ENCODE measurements at places on chromosomes 16 and 17.

DNA sequence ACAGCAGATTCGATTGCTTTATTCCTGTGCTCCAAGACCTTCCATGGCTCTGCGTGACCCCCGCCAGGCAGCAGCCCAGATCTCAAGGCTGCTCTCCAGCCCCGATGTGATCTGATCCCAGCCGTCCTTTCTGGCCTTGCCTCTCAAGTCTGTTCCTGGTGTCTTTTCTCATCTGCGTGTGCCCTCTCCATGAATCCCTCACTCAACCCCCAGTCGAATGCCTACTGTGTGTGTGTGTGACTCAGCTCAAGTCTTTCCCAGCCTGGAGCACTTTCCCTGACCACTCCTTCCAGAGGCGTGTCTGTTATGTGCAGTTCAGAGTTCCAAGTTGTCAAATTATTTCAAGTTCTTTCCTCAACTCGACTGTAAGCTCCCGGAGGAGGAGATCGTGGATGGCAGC is 64.0 kb downstream of the MRM1 start:
- DNase-seq: no peak

DNA sequence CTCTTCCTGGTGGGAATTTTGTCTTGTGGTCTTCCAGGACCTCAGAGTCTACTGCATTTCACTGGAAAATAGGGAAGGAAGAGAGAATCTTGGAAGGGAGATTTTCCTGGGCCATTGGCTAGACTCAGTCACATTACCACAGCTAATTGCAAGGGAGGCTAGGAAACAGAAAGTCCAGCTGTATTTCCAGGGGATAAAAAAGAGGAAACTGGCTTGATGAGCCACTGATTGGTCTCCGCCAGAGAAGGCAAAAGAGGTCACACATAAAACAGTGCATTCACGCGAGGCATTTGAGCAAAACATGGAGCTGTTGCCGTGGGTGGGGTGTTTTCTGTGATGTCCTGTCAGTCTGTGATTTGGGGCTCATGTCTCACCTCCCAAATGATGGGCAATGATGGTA is 345.3 kb downstream of the FOXL1 start:
- DNase-seq: no peak

DNA sequence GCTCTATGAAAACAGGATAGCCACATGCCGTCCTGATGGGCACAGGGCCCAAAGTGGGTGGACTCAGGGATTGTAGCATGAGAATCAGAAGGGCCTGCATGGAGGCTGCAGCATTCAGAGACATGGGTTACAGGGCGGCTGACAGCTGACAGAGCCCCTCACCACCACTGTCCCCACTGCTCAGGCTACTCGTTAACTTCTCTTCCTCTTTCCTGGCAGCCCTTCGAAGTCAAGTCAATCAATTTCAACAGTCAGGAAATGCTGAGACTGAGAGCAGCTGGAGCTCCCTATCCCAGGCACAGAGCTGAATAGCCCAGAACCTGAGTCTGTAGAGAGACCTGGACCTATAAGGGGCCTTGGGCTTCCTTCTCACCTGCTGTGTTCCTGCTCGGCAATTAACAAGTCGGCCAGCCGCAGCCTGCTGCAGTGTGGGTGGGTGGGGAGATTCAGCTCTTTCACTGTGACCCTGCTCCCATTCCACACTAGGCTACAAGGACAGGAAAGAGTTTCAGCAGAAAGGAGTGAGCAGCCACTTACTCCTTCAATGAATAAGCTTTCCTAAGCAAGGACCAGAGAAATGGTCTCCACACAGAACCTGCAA is 76.9 kb downstream of the TEX14 start:
- no peak for DNase-seq

DNA sequence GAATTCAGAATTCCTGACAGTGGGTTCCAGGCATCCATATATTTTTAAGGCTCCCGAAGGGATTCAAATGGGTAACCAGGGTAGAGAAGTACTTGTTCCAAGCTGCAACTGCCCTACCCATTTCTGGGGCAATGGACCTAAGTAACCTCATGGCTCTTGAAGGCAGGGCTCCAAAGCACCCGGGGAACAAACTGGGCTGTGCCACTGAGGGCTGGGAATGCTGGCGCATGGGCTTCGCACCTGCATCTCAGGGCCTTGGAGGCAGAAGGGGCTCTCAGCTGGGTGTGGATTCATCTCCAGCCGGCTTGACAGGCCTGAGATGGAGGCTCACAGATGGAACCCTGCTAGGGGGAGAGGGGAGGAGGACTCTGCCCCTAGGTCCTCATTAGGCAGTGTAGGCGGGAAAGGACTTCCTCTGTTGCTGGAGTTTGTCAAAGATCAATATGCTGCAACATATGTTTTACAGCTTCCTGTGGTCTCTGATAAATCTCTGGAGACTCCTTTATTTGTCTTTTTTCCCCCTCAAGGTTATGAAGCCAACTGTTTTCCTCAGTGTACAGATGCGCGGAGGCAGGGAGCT is 232.3 kb upstream of the NLRP1 start:
- DNase-seq: no peak

- DNase-seq: peak; percentile 15
These were observed 72.2 kb downstream of the CYLD start for GRCh38 chr16:50814052-50814451.

DNA sequence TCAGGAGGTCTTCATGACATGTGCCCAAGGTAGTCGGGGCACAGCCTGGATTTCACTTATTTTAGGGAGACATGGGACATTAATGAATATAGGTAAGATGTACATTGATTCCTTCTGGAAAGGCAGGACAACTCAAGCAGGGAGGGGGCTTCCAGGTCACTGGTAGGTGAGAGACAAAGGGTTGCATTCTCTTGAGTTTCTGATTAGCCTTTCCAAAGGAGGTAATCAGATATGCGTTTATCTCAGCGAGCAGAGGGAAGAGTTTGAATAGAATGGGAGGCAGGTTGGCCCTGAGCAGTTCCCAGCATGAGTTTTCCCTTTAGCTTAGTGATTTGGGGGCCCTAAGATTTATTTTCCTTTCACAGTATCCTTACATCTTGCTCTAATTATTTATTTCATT is 443.8 kb upstream of the EEF2KMT start:
- no peak for DNase-seq

- no peak for DNase-seq
These were observed 16.3 kb downstream of the CARHSP1 start for GRCh38 chr16:8852534-8852933.

DNA sequence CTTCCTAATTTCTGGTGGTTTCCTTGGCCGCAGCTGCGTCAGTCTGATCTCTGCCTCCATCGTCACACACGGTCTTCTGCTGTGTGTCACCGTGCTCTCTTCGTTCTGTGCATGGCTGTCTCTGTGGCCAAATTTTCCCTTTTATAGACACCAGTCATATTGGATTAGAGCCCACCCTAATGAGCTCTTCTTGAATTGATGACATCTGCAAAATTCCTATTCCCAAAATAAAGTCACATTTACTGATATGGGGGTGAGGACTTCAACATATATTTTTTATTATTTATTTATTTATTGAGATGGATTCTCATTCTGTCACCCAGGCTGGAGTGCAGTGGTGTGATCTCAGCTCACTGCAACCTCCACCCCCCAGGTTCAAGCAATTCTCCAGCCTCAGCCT is 38.4 kb downstream of the GINS3 start:
- no peak for DNase-seq

GRCh38 chr16:56246051-56246817 is 54.9 kb downstream of the GNAO1 start:
- no peak for DNase-seq

DNA sequence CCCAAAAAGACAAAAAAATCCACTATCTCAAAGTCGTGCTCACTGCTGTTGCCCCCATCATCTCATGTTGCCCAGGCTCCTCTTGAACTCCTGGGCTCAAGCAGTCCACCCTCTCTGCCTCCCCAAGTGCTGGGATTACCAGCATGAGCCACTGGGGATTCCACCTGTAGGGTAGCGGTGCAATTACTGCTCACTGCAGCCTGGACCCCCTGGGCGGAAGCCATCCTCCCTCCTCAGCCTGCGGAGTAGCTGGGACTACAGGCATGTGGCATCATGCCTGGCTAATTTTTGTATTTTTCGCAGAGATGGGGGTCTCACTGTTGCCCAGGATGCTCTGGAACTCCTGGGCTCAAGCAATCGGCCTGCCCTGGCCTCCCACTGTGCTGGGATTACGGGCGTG is 37.9 kb upstream of the BHLHA9 start:
- no peak for DNase-seq

- no peak for DNase-seq
These were observed 16.9 kb downstream of the SYT17 start for GRCh38 chr16:19184823-19185509.

DNA sequence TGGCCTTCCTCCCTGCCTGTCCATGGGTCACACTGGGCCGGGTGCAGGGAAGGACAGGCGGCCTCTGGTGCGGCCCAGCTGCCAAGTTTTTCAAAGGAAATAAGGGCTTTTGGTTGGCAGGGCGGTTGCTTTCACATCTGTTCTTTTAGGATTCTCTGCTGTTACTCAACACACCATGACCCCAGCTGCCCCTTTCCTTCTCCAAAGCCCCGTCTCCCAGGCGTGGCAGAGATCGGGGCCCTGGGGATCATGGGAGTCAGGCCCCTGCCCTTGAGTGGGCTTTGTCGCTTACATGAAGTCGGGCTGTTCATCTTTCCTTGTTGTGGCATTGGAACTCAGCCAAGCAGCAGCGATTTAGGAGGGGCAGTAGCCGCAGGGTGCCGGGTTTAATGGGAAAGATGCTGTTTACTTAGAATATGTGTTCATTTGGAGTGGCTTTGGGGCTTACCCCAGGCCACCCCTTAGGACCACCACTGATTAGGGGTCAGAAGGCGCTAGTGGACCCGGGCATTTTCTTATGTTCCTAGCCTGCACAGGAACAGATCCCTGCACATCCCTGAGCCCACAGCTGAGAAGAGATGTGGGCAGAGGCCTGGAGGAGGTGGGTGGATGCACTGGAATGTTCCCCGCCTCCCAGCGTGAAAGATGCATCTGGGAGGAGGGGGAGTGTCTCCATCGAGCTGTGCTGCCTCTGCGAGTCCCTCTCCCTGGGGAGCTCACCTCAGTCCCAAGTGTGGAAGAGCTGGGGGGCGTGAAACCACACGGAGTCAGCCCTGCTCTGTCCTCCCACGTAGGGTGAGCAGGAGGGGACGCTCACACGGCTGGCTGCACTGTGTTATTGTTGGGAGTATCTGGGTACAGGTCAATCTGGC is 6.8 kb upstream of the ADCY7 start:
- DNase-seq: no peak

DNA sequence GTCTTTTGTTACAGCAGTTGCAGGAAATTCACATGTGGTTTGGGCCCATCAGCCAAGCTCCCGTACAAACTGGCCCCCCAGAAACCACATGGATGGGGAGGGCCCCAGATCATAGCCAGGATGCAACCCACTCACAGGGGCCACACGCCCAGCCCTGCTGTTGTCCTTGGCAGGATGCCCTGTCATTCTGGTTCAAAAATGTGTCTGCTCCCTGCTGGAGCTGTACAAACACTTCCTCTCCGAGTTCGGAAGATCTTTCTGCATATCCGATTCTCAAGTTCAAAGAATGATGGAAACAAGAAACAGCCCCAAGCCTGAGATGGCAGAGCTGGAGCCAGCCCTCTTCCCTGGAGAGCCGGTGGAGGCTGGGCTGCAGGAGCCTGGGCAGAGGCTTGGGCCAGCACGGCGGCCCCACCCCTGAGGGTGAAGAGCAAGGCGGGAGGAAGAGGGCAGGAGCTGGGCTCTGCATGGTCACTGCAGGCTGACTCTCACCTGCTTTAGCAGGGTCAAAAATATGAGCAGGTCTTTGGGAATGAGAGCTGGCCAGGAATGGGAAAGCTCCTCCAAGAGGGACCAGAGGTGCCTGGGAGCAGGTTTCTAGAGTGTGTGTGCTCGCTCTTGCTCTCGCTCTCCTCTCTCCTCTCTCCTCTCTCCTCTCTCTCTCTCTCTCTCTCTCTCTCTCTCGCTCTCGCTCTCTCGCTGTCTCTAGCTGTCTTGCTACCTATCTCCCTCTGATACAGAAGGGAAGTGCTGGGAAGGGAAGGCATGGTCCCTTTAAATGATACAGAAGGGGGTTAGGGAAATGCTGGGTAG is 34.7 kb upstream of the ENPP7 start:
- no peak for DNase-seq

DNA sequence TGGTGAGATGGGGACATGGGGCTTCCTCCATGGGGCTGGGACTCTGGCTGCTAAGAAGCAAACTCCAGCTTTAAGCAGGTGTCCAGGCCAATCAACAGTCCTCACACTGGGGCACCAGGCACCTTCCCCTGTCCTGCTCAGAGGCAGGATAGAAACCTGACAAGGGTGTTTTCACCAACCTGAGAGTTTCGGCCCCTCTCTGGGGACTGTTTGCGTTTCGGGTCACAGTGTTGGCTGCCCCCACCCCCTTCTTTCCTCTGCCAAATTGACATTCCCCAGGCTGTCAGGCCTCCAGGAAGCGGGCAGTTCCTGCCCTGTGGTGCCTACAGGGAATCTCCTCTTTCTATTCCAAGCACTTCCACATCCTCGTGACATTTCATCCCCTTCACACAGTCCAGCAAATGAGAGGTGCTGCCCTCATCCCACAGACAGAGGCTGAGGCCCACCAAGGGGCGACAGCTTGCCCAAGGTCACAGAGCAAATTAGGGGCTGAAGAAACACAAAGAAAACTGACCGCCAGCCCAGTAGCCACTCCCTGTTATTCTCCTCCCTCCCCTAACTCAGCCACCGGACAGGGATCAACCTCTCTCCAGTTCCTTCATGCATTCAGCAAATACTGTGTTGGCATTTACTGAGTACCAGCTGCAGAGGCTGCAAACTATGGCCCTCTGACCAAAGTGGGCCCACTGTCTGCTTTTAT is 38.0 kb downstream of the MMP15 start:
- no peak for DNase-seq

GRCh38 chr16:82682767-82683166 is 56.0 kb downstream of the CDH13 start:
- no peak for DNase-seq

GRCh38 chr17:43932357-43932756 is 9.9 kb downstream of the PPY start:
- no peak for DNase-seq

DNA sequence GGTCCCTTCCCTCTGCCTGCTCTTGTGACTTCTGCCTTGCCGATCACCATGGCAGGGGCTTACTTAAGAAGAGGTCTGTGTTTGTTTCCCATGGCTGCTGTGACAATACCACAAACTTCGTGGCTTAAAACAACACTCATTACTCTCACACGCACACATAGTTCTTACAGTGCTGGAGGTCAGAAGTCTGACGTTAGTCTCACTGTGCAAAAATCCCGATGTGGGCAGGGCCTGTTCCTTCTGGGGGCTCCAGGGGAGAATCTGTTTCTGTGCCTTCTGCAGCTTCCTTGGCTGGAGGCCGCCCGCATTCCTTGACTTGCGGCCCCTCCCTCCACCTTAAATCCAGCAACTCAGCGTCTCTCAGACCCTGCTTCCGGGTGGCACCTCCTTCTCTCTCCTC is 249.2 kb upstream of the GSE1 start:
- no peak for DNase-seq

GRCh38 chr17:61431594-61432311 is 20.5 kb upstream of the TBX4 start:
- no peak for DNase-seq

GRCh38 chr16:67884684-67885083 is at the start of gene NRN1L:
Gene NRN1L, plus strand, starts transcription at chr16:67884885. Its CDS starts 19 bp downstream, at chr16:67884904.
- DNase-seq: no peak

GRCh38 chr17:13030056-13030455 is 12.2 kb upstream of the ELAC2 start:
- no peak for DNase-seq

- no peak for DNase-seq
These were observed 11.4 kb downstream of the PDK2 start for GRCh38 chr17:50106393-50107131.

- DNase-seq: no peak
These were observed 23.1 kb upstream of the ITGAX start for GRCh38 chr16:31331807-31332301.

- DNase-seq: no peak
These were observed 8.5 kb downstream of the TP53I13 start for GRCh38 chr17:29577001-29577370.

GRCh38 chr17:37239690-37240334 is 136.0 kb upstream of the C17orf78 start:
- peak; percentile 87 for DNase-seq

Data from erythroblast (primary cell).